Stimulated activated naive CD4-positive, alpha-beta T cell treated with Interleukin-2 at 50 U/mL for 16 hours (primary cell): ENCODE measurements at places on chromosomes 12 and 14.

- no peak for DNase-seq
Measured at GRCh38 chr12:11564984-11565651, 84.4 kb upstream of the ETV6 start.

DNA sequence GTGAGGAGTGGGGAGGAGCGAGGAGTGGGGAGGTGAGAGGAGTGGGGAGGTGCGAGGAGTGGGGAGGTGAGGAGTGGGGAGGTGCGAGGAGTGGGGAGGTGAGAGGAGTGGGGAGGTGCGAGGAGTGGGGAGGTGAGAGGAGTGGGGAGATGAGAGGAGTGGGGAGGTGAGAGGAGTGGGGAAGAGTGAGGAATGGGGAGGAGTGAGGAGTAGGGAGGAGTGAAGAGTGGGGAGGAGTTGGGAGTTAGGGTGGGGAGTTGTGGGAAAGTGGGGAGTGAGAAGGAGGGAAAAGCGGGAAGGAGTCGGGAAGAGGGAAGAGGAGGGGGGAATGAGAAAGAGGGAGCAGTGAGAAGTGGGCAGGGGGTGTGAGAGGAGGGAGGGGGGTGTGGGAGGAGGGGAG lies 86.1 kb downstream of the B4GALNT3 start:
- no peak for DNase-seq

DNA sequence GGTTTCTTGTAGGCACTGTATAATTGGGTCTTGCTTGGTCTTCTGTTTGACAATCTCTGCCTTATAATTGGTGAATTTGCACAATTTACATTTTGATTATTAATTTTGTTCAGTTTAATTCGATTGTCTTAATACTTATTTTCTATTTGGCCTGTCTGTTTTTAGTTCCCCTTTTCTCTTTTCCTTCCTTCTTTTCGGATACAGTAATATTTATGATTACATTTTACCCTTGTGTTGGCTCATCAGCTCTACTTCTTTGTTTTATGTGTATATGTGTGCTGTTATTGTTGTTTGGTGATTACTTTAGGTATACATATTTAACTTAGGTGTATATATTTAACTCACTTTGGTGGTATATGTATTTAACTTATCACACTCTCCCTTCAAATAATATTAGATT lies 12.8 kb upstream of the BEGAIN start:
- DNase-seq: no peak

DNA sequence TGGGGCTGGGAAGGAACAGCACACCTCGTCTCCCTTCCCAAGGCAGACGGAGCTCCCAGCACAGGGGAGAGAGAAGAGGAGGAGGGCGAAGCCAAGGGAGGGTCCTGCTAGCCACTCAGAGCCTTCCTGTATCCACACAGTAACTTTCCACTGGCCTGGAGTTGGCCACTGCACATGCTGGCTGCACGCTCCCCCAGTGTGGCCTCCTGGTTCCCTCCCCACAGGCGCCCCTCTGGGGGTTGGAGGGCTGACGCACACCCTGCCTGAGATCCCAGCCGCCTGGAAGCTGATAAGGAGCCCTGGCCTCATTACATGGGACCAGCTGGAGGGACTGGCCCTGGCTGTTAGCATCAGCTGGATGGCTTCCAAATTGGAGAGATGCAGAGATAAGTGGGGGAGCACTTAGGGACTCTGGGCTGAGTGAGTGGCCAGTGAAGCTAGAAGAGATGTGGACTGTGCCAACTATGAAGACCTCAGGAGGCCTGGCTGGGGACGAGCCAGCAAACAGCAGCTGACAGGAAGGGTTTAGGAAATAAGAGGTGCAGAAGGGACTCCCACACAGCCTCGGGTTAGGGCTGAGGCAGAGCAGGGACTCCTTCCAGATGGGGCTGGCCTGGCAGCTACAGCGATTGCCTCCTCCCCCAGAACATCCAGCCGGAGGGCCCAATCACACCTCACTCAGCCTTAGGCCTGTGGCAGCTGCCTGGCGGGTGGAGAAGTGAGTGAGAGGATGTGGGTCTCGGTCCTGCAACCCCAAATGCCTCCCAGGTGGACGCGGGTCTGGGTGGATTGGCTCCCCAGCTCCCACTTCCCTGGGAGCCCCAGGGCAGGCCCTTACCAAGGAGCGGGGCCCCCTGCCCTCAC lies 26.3 kb upstream of the BCDIN3D start:
- no peak for DNase-seq

- DNase-seq: no peak
Measured at GRCh38 chr14:49297102-49297501, 289.1 kb downstream of the RPS29 start.

GRCh38 chr14:85125291-85125670 lies 404.7 kb upstream of the FLRT2 start:
- DNase-seq: no peak

DNA sequence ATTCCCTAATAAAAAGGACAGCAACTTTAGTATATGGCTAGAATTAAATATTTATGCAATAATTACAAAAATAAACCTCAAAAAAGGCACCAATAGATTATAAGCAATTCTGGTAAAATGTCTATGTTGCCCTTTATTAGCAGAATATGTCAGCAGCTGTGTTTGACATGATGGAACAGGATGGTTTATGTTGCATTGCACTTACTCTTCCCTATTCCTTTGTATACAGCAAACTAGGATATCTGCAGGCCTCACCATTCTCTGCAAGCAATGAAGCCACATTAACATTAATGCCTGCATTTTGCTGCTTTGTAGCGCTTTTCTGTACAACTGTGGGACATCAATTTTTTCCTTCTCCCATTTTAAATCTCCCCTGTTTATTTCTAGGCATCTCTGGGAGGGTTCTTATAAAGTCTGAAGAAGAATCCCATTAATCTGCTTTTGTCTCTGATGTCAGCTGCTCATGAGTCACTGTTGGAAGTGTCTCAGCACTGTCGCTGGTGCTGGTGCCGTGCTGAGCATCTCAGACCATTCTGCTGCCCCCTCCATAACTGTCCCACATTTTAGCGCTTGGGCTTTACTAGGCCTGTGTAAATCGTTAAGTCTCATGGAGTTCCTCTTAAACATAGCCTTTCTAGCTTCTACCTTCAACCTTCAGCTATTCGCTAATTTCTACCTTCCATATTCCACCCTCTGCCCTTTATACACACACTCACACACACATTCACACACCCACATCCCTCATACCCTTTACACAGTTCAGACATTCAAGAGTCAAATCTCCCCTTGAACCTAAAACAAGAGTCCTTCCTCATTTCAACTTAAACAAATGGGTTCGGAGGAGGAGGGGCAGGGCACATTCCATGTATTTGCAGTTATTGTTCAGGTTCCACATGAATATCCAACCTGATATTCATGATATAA lies 64.4 kb upstream of the TRHDE start:
- DNase-seq: no peak

DNA sequence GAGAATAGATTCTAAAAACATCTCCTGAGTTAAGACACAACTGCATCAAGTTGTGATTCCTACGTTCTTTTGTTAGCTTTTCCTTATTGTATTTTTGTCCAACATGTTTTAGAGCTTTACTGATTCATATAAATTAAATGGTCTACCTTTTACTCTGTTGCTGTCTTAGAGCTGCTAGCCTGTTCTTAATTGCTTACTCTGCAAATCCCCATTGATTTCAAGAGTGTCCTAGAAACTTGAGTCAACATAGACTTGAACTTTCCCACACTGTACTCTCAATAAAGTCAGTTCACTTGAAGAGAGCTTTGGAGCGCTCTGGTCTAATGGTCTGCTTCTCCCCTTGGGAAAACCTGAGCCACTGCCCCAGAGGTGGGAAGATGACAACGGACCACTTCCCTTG lies 343.9 kb downstream of the CCER1 start:
- no peak for DNase-seq

DNA sequence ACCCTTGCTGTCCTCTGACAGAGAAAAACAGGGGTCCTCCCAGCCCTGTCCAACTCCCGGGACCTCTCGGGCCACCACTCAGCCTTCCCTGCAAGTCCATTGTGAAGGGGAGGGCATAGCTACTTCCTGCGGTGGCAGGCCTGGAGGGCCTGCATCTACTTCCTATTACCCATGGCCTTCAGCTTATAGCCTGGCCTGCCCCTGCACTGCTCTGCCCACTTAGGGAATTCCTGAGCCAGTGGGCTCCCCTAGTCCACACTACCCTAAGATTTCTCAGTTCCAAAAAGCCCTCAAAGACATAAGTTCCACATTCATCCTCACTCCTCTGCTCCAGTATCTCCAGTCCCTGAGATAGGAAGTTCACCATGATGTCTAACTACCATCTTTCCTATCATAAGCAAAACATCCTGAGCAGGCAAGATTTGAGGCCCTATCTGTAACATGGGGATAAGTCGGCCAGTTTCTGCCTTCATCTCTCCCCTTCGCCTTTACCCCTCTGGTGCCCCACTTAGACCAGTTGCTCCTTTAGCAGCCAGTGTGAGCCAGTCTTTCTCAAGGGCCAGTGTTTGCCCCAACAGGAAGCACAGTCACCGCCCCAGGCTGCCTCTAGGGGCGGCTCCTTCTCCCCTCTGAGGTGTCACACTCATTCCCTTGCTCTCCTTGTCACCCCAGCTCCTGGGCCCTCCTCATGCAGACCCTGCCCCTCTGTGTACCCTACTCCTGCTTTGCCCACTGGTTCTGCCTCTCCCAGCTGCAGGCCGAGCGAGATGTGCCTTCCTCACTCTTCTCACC lies 10.9 kb downstream of the HDAC7 start:
- peak; percentile 32 for DNase-seq

- no peak for DNase-seq
Measured at GRCh38 chr12:32756476-32757066, 874 bp upstream of the YARS2 start.

- no peak for DNase-seq
Measured at GRCh38 chr14:89139404-89140247, 277.4 kb downstream of the FOXN3 start.

DNA sequence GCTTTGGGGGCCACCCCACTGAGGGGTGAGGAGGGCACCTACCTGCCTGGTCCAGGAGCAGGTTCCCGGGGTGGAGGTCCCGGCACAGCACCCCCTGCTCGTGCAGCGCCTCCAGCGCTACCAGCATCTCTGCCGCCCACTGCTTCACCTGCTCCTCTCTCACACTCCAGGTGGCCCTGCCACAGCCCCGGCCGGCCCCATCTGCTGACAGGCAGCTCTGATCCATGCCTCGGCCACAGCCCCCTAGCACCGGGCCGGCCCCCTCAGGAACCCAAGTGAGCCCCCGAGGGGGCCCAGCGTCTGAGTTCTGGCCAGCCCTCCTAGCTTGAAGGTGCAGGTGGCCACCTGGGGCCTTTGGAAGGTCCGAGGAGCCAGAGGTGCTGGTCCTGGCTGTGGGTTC lies 13.6 kb downstream of the RPS6KL1 start:
- DNase-seq: no peak

DNA sequence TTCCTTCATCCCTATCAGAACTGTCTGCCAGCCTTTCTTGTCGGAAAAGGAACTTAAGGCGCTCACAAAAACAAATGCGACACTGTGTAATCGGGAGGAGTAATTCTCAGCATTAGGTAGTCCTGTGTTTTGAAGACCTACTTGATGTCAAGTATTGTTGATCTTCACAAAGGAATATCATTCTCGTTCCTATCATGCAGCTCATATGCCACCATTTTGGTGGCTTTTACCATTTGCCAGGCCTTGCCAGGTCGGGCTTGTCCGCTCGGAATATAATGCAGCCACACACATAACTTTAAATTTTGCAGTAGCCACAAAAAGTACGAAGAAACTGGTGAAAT lies 903 bp upstream of the PPP4R3A start:
- no peak for DNase-seq

- no peak for DNase-seq
Measured at GRCh38 chr12:9977916-9978315, 6.7 kb downstream of the CLEC12A start.

- DNase-seq: no peak
Measured at GRCh38 chr14:68211421-68211820, 391.8 kb downstream of the RAD51B start.

GRCh38 chr14:95478309-95478708 lies 38.1 kb downstream of the SYNE3 start:
- DNase-seq: no peak

GRCh38 chr12:132085291-132085635 lies 58.9 kb downstream of the DDX51 start:
- DNase-seq: no peak

- no peak for DNase-seq
Measured at GRCh38 chr14:89589400-89590118, 172.5 kb upstream of the FOXN3 start.

- DNase-seq: no peak
Measured at GRCh38 chr12:104177663-104178501, 37.7 kb upstream of the TXNRD1 start.

DNA sequence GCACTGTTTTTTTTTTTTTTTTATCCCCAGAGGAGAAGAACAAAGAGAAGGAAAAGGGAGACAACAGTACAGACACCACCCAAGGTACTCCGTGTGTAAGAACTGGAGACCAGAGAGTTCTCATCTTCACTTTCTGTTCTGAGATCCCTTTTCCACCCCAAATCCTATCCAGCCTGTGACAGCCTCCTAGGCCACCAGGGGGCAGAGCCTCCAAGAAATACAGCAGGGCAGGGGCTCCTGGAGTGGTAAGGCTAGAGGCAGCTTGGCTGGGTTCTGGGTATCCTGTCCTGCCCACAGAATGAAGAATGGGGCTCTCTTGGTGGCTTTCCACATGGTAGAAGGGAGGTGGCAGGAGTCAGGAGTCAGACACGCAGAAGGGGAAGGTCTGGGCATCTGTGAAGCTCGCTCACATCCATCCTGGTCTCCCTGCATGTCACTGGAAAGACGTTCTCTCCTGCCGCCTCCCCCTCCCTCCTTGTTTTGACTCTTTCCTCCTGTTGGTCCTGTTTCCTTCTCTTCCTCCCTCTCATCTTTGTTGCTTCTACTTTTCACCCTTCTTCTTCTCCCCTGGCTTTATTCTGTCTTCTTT lies 12.0 kb downstream of the CLSTN3 start:
- peak; percentile 48 for DNase-seq

- no peak for DNase-seq
Measured at GRCh38 chr12:46402451-46402850, 29.9 kb upstream of the SLC38A2 start.
